LoVo (cell line): ENCODE measurements at places on chromosomes 11 and 22.
A peak's percentile ranks its signal among the peaks of the same experiment; 100 is the strongest.

DNA sequence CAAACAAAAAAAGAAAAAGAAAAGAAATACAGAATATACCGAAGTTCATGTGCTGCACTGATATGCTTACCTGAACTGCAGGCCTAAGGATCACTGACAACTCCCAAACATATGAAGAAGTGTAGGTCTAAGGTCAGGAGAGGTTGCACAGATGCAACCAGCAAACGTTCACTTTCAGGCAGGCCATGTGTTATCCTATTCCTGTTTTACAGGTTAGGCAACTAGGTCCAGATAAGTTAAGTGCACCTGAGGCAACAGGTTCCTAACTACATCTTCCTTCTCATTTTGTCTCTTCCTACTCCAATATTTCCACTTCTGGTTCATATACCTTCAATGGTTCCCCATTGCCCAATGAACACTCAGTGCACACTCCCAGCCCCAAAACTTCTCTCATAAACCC lies 15.1 kb downstream of the PI4KA start:
- no peak for DNase-seq

DNA sequence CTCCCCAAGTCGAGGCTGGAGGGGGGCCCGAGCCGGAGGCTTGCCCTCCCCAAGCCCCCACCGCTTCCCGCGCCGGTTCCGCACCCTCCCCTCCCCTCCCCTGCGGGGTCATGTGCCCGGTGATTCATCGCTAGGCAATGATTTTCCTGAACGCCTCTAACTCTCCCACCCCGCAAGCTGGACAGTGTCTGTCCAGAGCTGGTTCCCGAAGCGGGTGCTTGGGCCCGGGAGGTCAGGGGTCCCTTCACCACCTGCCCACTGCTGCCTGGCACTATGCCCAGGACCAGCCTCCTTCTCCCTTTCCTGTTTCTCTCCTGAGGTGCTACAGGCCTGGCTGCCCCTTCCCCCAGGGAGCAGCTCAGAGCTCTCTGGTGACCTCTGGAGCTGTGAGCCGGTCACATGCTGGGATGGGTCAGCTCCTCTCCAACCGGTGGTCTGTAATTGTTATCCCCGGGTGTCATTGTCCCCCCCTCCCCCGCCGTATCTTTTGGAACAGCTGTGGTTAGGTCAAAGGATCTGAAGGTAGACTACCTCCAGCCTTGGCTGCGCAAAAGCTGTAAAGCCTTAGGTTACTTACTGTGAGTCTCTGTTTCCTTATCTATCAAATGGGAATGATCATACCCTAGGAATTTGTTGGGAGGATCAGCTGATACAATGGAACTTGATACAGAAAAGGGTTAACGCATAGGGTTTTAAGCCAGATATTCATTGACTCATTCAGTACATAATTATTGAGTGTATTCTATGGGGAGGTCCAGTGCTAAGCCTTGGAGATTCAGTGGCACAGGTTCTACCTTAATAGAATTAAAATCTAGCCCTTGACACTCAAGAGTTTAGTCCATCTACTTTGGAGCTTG lies 753 bp downstream of the STX3 start:
- DNase-seq = peak; percentile 79

GRCh38 chr11:17934194-17934593 lies 78.7 kb downstream of the SERGEF start:
- no peak for DNase-seq

GRCh38 chr22:21726650-21727049 lies 8.9 kb downstream of the YPEL1 start:
- no peak for DNase-seq

DNA sequence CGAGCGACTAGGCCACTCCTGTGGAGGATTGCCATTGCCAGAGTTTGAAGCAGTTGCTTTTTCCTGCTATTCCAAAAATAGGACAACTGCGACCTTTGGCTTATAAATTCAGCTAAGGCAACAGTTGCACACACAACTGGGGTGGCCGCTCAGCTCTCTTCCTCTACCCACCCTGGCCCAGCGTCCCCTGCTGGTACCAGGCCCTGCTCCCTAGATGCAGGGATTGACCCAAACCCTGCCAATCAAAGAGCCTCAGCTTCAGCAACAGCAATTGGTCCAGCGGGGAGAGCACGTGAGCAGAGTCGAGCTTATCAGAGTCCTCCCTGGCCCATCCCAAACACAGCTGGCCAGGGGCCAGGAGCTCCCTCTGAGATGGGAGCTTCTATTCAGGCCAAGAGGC lies 22.0 kb upstream of the CABP2 start:
- DNase-seq = peak; percentile 46

DNA sequence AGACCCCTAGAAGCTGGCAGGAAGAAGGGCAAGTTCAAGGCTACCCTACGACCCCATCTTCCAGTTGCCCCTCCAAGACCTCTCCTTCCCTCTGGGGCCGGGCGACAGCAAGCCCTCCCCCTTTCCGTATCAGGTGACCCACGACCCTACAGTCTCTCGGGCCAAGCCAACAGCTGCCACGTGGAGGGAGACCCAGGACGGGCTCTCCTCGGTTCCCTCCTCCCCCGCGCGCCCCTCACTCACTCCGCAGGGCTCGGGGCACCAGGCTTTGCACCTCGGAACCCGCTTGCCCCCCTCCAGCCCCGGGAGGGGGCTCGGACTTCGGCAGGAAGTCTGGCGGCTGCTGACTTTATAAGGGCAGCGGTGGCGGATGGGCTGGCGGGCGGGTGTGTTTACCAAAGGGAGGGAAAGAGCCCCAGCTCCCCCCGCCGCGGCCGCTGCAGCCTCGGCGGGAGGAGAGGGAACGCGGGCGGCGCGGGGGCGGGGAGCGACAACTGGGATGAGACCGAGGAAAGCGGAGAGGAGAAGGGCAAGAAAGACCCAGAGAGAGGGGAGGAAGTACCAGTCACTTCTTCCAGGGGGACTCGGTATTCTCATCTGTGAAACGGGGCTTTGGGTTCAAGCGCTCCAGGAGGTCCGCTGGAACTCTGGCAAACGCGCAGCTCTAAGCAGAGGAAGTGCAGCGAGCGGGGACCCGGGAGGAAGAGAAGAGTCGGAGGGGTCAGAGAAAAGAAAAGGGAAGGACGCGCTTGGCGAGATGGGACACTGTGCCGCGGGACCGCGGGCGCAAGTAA lies 767 bp downstream of the SLC43A1 start:
- no peak for DNase-seq

DNA sequence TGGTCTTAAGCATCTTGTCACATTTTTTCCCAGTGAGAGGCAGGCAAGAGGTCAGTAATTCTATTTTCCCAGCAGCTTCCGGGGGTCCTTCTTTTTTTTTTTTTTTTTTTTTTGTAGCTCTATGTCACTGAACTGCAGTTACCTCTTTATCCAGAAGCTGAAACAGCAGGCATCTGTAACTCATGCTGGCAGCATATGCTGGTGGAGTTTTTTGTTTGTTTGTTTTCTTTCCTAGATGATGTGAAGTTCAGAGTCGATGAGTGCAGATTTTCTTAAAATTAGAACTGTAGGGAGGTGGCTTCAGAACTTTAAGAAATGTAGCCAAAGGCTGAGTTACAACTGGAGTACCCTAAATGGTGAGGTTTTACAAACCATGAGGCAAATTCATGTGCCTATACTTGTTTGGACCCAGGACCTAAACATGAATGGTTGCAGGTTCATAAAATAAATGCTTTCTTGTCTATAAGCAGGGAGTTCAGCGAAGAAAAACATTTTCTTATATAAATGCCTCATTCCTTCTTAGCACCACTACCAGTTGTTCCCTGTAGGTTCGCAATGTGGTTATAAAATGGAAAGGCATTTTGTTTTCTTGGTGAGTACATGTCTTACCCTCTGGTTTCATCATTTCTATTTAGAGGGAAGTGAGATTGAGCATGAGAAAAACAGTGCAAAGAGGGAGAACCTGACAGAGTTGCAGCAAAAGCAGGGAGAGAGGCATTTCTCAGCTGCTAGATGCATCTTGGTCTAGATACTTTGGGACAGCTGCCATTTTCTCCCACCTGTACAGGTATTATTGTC lies 84.0 kb downstream of the TRIM44 start:
- no peak for DNase-seq

- DNase-seq = no peak
These were observed 1090.4 kb upstream of the RAG2 start for GRCh38 chr11:37688456-37688855.

GRCh38 chr22:28023774-28024173 lies 104.7 kb upstream of the PITPNB start:
- no peak for DNase-seq

DNA sequence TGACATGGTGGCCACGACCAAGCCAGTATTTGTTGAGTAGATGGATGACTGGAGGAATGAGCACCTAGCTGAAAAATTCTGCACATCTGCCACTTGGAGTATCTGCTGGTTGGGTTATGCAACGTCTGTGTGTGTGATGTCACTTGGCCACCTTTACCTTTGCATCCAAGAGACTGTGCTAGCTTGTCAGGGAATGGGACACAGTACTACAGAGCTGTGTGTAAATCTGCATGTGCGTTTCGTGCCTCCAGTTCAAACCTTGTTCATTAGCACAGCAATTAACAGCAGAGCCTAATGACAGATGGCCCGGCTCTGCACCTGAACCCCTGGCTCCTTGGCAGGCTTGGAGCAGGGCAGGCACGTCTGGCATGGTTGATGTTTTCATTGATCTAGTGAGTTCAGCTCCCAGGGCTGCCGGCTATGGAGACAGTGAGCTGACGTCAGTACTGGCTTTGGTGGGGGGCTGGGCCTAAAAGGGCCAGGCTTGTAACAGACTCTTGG lies 188.4 kb upstream of the NAV2 start:
- DNase-seq = no peak

- DNase-seq = no peak
These were observed 22.6 kb downstream of the DBX1 start for GRCh38 chr11:20137637-20138036.

GRCh38 chr11:87401653-87402052 lies 363.9 kb downstream of the TMEM135 start:
- DNase-seq = no peak

- DNase-seq = no peak
These were observed 3.7 kb downstream of the MIAT start for GRCh38 chr22:26660961-26661578.

GRCh38 chr22:25896098-25896497 lies 154.1 kb downstream of the MYO18B start:
- peak; percentile 1 for DNase-seq

GRCh38 chr22:44218071-44218470 lies 37.3 kb downstream of the PARVG start:
- no peak for DNase-seq

GRCh38 chr11:64916040-64916774 lies 802 bp downstream of the ATG2A start:
- DNase-seq = peak; percentile 59

DNA sequence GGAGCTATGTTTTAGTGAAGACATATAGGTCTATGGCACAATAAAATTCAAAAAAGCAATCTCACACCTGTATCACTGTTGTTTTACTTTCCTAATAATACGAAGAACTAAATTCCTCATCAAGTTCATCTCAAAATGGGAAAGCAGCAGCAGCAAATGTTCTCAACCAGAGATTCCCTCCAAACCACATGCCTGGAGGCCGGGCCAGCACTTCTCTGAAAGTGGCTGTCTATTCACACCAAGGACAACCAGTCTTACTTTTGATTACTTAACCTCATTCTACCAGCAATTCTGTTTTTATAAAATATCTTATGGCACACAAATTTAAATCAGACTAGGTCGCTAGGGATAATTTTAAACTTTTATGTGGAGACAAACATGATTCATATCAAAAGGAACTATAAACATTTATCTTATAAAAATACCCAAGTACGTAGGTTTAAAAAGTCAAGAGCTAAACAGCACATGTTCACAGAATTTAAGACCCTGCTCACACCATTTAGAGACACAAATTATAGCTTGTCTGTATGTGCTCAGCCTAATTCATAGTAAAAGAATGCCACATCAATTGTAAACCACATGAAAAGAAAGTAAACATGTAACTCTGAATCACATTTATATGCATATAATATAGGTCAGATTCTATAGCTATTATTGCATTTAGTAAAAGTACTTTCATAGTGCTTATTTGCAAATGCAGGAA lies 46.1 kb downstream of the RRAS2 start:
- peak; percentile 12 for DNase-seq

- DNase-seq = no peak
These were observed 121.0 kb downstream of the BUD13 start for GRCh38 chr11:116651737-116652237.

GRCh38 chr22:41261541-41262249 lies 21.0 kb upstream of the CHADL start:
- no peak for DNase-seq

DNA sequence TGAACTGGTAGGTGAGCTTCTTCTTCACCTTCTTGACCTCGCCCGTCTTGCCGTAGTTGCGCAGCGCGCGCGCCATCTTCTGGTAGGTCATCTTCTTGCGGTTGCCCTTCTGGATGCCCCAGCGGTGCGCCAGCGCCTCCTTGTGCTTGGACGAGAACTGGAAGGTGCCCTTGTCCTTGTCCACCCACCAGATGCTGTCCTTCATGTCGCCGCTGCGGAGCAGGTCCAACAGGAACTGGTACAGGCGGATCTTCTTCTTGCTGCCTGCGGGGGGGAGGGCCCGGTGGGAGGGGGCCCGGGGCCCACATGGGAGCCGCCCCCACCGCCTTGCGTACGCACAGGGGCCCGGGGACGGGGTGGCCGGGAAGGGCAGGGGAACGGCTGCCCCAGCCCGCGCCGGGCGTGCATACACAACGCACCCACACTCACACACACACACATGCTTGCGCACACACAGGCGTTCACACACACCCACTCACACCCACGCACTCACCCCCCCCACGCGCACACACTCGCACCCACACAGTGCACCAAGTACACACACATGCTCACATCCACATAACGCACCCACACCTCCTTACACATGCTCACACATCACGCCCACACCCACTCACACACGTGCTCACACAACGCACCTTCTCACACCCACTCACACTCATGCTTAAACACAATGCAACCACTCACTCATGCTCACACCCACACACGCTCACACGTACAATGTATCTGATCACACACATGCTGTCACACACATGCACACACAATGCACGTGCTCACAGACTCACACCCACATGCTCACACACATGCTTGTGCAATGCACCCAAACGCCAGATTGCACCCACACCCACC lies 3.0 kb upstream of the MYBPC3 start:
- DNase-seq = peak; percentile 95

DNA sequence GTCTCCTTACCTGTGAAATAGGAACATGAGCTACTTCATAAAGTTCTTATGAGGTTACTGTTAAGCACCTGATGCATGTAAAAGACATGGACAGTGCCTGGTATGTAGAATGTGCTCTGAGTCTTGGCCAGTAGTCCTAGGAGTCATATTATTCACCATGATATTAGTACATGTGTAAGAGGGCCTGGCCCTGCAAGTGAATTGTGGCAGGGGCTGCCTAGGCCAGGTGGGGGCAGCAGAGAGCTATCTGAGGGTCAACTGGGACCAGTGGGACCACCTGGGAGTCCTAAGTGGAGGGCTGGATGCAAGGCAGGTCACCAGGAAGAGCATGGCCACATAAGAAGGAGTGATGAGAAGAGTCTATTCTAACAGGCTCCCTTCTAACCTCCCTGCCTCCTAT lies 529.5 kb downstream of the SOX6 start:
- no peak for DNase-seq

GRCh38 chr11:39459606-39460005 lies 1999.8 kb downstream of the LRRC4C start:
- no peak for DNase-seq
